ENCODE measurements at places on chromosomes 16 and 17. TPM values are rescaled to one million over a fixed set of nuclear protein-coding genes. Genes with fewer than 3 reads are reported as not detected.

DNA sequence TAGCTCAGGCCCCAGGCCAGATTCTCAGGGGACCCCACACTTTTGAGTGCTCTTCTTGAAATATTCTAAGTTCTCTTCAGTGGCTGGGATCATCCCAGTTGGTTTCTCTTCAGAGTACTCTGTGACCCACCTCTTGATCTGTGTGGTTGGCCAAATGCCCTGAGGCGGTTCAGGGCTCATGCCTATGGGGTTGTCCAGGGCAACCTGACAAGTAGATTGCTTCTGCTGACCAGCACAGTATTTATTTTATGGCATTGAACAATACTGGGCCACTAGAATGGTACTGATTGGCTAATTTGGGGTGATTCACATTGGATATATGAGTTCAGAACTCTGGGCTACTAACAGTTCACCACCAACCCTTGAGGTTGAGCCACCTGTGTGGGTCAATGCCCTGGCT is 7.4 kb upstream of the GOSR2 start:
- no peak for DNase-seq

DNA sequence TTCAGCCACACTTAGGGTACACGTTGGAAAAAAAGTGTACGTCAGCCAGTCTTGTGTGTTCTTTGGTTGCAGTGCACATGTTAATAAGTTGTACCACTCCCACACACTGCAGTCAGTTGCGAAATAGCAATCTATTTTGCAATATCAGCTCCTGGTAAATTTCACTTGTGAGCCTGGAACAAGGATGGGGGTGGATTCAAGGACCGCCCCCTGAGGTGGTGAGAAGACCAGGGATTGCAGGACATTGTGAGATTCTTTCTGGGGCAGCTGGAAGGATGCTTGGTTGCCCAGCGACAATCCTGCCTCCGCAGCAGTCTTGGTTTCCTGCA is 78.6 kb upstream of the ZFHX3 start:
- peak; percentile 85 for DNase-seq

Gene GP1BA
- total RNA-seq, result not detected

- DNase-seq, result peak; percentile 43
These were observed at the start of gene NETO2 for GRCh38 chr16:47143677-47144558. Gene NETO2 (minus strand): TSS chr16:47143945. CDS start chr16:47143612, 333 bp downstream.

Gene RCVRN
- total RNA-seq, result not detected

Gene ARHGAP23
- 36.6 TPM for total RNA-seq

- no peak for DNase-seq
These were observed 1.2 kb upstream of the TMEM204 start for GRCh38 chr16:1532081-1532760.

Gene KANSL1
- 218 TPM for total RNA-seq

Gene CMTM1
- not detected for total RNA-seq

Gene TBX6
- total RNA-seq, result 0.09 TPM

DNA sequence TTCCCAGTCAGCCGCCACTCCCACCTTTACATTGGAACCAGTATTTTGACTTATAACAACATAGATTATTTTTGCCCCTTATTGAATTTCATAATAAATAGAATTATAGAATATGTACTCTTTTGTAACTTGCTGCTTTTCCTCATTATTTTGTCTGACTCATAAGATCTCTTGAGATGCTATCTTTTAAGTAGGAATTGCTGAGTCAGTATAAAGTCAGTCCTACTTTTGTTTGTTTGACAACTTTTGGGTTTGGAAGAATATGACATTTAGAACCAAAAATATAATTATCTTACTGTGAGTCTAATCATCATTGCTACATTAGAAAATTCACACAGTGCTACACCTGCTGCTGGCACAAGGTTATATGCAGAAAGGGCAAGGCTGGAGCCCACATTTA is 69.7 kb downstream of the STXBP4 start:
- DNase-seq, result no peak

DNA sequence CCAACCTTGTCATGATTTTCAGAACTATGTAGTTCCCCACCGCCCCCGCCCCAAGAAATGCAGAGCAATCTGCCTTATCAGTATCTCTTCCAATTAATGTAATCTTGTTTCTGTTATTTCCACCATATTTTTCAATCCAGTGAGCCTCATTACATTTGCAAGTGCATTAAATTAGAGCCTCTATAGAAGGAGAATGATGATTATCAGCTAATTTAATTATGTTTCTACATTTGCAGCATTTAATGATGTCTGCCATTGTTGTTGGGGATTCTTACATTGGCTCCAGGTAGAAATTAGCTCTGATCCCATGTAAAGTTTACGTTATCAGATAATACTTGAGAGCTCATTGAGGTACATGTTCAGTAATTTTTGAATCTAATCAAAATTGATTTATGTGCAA is 707.0 kb upstream of the RBFOX1 start:
- no peak for DNase-seq

Gene PPM1E
- total RNA-seq, result 0.41 TPM

Measured in fibroblast of the aortic adventitia (primary cell).